ENCODE measurements at places on chromosomes 6 and 20. TPM values are rescaled to one million over a fixed set of nuclear protein-coding genes. Genes with fewer than 3 reads are reported as not detected.

DNA sequence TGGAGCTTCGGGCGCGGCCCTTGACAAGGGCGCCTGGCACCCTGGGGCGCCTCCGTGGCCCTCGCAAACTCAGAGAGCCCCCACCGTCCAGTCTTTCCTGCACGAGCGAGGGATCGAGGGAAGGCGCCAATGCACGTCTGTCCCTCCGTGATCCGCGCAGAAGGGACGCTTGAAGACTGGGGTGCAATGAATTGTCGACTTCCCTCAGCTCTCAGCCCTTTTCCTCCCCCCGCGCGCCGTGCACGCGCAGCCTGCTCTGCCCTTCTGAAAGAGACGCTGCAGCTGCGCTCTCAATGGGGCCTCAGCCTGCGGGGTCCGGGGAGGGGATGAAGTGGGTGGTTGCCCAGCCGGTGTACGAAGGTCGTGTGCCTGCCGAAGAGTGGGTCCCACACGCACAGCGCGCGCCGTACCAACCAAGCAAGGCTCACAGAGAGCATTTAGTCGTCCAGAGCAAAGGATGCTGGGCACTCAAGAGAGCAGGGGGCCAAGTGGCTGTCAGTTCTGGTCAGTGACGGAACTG, 5.5 kb upstream of the SOX4 start:
- H3K4me3 ChIP-seq = peak overlapping the region; percentile 69
- H3K36me3 ChIP-seq = no peaks in the 10 kb centered on the region
- DNase-seq = peak; percentile 74
- peaks cover 10% of the 10 kb centered on the region for H3K4me1 ChIP-seq
- H3K27ac ChIP-seq = peak overlapping the region; percentile 84

DNA sequence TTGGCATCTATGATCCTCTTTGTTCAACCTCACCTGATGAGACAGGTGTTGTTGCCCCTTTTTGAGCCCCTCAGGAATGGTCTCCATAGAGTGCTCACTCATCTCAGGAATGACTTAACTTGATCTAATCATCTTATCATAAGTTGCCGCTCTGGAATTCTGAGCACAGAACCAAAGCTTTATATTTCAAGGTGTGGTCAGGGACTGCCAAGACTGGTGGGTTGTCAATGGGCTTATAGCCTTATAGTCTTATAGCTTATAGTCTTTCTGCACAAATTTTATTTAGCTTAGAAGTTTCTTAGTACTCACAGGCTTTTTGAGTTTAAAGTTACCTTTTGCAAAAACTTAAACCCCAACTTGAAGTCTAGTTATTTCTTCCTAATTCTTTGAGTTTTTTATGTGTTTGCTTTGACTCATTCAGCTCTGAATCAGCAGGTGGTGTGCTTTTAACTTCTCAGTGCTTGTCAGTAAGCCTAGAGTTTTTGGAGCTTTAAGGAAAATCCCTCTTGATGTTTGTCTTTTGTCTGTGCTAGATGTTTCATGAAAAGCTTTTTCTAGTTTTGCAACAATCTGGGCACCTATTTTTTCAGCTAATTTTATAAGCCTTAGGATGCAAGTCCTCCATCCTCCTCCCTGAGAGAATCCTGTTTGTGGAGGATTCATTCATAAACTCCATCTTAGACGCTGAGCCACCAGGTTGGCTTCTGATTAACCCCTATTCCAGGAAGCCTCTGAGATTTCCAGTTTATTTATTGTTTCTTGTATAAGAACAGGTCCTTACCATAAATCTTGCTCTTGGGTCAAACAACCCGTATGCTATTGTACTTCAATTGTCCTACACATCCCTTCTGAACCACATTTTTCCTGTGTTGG, 72.3 kb upstream of the SSTR4 start:
- H3K4me1 ChIP-seq = no peaks in the 10 kb centered on the region
- no peak overlapping the region for H3K27ac ChIP-seq
- DNase-seq = no peak
- no peaks in the 10 kb centered on the region for H3K27me3 ChIP-seq

- no peaks in the 10 kb centered on the region for H3K27me3 ChIP-seq
- no peaks in the 10 kb centered on the region for H3K4me1 ChIP-seq
- DNase-seq = no peak
- H3K36me3 ChIP-seq = no peaks in the 10 kb centered on the region
- H3K27ac ChIP-seq = no peak overlapping the region
- H3K4me3 ChIP-seq = no peak overlapping the region
These were observed 71.9 kb upstream of the RREB1 start for GRCh38 chr6:7035837-7036249.

- no peak overlapping the region for H3K4me3 ChIP-seq
- H3K36me3 ChIP-seq = no peaks in the 10 kb centered on the region
- H3K27me3 ChIP-seq = no peaks in the 10 kb centered on the region
- no peak for DNase-seq
These were observed 524.0 kb downstream of the CD83 start for GRCh38 chr6:14641423-14642135.

DNA sequence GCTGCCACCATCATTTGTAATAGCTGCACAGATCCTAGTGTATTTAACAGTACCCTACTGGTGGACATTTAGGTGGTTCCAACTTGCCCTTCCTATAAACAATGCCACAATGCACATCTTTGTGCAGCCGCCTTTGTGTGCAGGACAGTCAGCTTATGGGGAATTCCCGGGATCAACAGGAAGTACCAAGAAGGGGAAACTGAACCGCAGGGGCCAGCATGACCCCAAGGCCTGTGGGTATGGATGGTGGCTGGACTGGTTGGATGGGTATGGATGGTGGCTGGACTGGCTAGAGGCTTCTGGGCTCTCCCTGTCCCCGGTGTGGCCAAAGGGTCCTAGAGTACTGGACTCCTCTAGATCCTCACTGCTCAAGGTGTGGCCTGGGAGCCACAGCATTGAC, 46.7 kb downstream of the CEBPB start:
- no peaks in the 10 kb centered on the region for H3K4me1 ChIP-seq
- H3K27me3 ChIP-seq = no peaks in the 10 kb centered on the region
- H3K27ac ChIP-seq = no peak overlapping the region

- no peak overlapping the region for H3K4me3 ChIP-seq
- no peaks in the 10 kb centered on the region for H3K27me3 ChIP-seq
- no peaks in the 10 kb centered on the region for H3K36me3 ChIP-seq
- DNase-seq = peak; percentile 57
- H3K27ac ChIP-seq = peak overlapping the region; percentile 87
These were observed 5.4 kb downstream of the UCKL1 start for GRCh38 chr20:63950701-63951397.

The TTI1 gene
- total RNA-seq = 30.5 TPM

DNA sequence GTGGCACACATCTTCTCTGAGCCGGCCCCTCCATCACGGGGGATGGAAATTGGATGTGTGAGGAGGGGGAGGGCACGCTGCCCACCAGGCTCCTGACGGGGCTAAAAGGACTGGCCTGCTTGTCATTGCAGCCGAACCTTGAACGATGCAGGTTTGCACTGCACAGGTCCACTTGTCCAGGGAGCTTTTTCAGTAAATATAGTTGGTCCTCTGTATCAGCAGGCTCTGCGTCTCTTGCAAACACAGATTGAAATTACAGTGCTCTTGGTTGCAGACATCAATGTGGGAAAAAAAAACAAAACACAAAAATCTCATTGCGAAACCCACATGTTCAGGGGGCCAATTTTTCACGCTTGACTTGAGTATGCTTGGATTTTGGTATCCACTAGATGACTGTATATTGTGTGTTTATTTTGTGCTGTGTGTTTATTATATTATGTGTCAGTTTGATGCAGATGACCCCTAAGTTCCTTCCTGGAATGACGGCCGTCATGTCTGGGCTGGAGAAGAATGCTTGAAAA, 29.2 kb downstream of the ERMARD start:
- no peaks in the 10 kb centered on the region for H3K4me1 ChIP-seq
- DNase-seq = peak; percentile 6
- H3K4me3 ChIP-seq = no peak overlapping the region
- H3K27me3 ChIP-seq = no peaks in the 10 kb centered on the region
- no peaks in the 10 kb centered on the region for H3K36me3 ChIP-seq

The ANKRD66 gene
- total RNA-seq = not detected

DNA sequence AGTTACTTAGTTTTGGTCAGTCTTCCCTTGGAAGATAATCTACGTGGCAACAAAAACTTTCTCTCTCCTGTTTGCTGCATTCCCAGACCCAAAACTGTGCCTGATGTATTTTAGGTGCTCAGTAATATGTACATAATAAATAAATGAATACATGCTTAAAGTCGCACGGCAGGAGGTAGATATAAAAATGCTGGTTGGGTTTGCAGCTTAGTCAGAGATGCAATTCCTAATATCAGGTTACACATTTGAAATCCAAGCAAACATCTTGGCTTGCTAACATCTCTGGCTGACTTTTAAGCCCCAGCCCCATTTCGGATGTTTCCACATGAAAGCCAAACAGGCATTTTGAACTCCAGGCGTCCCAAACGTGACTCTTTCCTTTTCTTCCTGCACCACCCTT, 91.0 kb downstream of the KCNQ5 start:
- H3K36me3 ChIP-seq = no peaks in the 10 kb centered on the region
- no peaks in the 10 kb centered on the region for H3K27me3 ChIP-seq
- no peak overlapping the region for H3K27ac ChIP-seq
- no peak overlapping the region for H3K4me3 ChIP-seq

The RIMS1 gene
- total RNA-seq = 40.9 TPM

DNA sequence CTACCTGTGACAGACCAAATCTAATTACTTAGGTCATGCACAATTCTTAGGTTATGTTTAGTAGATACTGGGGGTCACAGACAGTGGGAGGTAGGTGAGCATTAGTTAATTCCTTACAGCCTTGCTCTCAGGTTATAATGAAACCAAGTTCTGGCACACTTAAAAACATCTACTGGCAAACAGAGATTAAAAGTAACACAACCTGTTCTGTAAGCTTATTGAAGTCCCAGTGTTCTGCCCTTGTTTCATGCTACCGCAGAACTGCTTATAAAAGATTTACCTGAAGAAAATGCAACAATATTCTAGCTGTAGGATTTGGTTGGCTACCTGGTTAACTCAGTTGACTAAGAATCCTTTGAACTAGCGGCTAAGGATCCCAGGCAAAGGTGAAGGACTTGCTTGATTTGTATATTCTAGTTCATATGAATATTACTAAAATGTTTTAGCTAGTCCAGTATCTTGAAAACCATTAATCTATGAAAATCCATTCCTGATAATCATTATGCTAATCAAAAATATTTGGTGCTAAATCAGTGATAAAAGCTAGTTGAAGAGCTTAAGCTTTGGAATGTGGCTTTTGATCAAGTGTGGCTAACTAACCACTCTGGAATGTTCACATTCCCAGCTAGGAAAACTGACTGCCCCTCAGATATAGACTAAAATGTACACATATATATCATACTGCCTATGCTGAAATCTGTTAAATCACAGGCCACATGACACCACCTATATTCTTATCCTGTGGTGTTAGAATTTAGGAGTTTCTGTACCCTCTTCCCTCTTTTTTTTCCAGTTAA, 7.2 kb downstream of the PEX3 start:
- no peaks in the 10 kb centered on the region for H3K4me1 ChIP-seq
- no peaks in the 10 kb centered on the region for H3K27me3 ChIP-seq
- no peak overlapping the region for H3K27ac ChIP-seq
- no peaks in the 10 kb centered on the region for H3K36me3 ChIP-seq
- no peak overlapping the region for H3K4me3 ChIP-seq

DNA sequence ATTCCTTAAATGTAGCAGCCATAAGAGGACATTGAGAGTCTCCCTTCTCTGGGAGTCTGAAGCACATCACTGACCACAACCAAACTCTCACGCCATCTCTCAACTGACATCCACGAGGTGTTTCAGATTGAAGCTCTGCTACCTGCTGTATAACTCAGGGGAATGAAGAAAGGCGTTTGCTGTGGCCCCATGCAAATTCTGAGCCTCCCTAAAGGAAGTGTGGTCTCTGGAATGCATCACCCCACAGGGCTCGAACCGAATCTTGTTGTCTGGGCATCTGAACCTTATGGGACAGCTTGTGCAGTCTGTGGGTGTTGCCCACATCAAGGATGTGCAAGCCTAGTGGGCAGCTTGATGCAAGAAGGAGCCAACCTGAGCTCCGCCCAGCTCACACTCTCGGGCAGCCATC, 10.9 kb downstream of the PMEPA1 start:
- no peaks in the 10 kb centered on the region for H3K36me3 ChIP-seq
- H3K27ac ChIP-seq = no peak overlapping the region
- DNase-seq = no peak
- H3K27me3 ChIP-seq = no peaks in the 10 kb centered on the region

The ACTR5 gene
- 26.9 TPM for total RNA-seq

The C4A gene
- 24.6 TPM for total RNA-seq

DNA sequence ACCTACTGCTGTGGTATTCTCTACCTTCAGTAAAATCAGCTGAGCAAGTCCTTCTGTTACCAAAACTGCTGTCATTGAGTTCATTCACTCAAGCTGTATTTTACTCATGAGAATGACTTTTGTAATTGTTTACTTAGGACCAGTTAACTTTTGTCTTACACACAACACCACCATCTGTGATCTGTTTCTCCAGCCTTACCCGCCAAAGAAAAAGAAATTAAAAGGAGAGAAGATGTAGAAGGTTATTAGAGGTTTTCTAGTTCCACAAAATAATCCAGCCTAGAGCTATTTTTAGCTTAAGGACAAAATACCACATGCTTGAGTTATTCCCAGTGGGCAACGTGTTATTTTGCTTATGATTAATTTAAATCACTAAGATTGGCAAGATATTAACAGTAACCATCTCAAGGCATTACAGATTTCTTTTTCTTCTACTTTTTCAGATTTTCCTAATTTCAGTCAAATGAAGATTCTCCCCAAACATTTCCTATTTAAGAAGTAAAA, 38.2 kb downstream of the FAM8A1 start:
- H3K36me3 ChIP-seq = no peaks in the 10 kb centered on the region
- H3K4me3 ChIP-seq = no peak overlapping the region
- no peaks in the 10 kb centered on the region for H3K27me3 ChIP-seq
- H3K27ac ChIP-seq = peak overlapping the region; percentile 12
- no peak for DNase-seq
- no peaks in the 10 kb centered on the region for H3K4me1 ChIP-seq

DNA sequence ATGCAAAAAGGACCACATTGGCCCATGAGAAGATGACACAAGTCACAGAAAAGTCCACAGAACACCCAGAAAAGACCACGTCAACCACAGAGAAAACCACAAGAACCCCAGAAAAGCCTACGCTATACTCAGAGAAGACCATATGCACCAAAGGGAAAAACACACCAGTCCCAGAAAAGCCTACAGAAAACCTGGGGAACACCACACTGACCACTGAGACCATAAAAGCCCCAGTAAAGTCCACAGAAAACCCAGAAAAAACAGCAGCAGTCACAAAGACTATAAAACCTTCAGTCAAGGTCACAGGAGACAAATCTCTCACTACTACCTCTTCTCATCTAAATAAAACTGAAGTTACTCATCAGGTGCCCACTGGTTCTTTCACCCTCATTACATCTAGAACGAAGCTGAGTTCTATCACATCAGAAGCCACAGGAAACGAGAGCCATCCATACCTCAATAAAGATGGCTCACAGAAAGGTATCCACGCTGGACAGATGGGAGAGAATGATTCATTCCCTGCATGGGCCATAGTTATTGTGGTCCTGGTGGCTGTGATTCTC, 11.2 kb downstream of the MUCL3 start:
- no peaks in the 10 kb centered on the region for H3K36me3 ChIP-seq
- no peaks in the 10 kb centered on the region for H3K27me3 ChIP-seq
- peaks cover 7% of the 10 kb centered on the region for H3K4me1 ChIP-seq
- DNase-seq = no peak

GRCh38 chr6:40322336-40322735, 264.8 kb downstream of the LRFN2 start:
- H3K36me3 ChIP-seq = no peaks in the 10 kb centered on the region
- no peaks in the 10 kb centered on the region for H3K4me1 ChIP-seq
- no peaks in the 10 kb centered on the region for H3K27me3 ChIP-seq
- H3K27ac ChIP-seq = no peak overlapping the region

All from testis (tissue), 5 donors.